ENCODE measurements at places on chromosomes 11 and 22.

DNA sequence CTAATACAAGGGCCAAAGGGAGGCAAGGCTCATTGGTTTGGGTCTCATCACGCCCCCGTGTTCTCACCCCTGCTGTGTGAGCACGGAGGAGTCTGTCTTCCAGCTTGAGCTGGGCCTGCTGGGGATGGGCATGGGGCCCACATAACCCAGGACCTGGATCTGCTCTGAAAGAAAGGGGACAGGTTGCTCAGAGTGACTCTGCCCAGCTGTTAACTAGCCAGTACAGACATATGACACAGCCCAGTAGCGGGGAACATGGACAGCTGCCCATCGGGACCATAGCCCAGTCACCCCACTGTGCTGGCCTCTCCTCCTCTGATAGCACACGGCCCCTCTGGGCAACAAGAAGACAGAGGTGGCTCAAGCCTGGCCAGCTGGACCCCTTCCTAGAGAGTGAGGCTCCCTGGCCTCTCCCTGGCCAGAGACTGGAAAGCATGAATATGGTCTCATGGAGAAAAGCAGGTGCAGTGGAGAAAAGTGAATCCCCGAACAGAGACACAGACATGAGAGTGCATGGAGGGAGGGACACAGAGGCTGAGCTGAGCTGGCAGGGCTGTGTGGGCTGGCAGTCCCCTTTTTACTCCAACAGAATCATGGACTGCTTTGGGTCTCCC lies 973.9 kb downstream of the BRD1 start:
- DNase-seq: no peak

DNA sequence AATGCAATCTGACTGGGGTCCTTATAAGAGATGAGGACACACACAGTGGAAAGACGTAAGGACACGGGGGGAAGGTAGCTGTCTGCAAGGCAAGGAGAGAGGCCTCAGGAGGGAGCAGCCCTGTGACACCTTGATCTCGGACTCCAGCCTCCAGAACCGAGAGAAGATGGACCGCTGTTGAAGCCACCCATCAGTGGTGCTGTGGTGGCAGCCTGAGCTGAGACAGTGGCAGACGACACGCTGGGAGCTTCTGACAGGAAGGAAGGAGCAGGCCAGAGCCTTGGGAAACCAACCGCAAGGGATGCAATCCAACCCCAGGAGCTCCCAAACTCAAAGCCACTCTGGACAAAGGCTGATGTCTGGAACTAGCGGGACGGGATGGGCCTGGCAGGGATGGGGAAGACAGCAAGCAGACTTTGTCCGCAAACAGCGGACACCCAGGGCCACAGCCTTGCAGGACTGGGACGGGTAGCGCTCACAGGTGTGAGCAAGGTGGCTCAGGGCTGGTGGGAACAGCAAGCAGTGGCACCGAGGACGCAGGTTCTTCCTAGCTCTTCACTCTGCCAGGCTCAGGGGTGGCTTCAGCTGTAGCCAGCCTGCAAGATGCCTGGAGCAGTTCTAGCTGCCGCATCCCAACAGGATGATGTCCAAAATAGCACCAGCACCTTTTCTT lies 10.9 kb downstream of the LTO1 start:
- no peak for DNase-seq

DNA sequence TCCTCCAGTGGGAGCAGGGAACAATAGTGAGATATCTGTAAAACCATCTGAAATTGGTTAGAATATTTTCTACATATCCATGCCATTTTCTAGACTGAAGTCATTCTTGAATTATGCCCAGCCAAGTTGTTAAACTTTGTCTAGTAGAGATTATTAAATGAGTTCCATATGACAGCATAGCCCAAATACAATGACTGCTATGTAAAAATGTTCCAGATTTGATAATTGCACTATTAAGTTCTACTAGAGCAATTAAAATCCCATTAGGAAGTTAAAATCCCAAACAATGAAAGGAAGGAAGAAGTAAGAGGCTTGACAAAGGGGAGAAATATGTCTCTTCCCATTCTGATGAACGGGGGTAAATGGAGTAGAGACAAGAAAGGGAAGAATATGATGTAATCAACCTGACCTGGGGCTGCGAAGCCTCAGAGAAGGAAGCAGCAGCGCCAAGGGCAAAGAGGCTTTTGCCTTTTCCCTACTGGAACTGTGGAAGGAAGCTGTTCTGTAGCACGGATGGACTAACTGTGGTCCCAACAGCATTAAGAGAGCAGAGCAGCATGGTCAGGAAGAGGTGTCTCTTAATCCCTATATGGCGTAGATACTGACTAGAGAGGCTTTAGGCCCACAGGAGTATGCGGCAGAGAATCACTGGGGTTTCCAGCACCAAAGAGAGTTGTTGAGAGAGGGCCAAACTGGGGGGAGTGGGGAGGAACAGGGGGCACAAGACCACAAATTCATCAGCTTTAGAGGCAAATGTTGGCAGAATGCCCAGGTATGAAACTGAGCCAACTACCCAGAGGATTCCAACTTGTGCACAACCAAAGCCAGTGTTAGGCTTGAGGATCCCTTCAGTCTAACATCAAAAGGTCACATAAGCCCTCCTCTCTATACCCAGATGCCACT lies 26.7 kb downstream of the RRP8 start:
- DNase-seq: no peak

DNA sequence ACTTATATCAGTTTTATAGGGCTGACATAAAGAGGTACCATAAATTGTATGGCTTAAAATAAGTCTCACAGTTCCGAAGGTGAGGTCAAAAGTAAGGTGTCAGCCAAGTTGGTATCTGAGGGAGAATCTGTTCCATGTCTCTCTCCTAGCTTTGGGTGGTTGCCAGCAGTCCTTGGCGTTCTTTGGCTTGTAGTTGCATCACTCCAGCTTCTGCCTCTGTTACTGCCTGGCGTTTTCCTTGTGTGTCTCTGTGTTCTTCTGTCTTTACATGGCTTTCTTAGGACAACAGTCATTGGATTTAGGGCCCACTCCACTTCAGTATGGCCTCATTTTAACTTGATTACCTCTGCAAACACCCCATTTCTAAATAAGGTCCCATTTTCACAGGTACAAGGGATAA lies 16.7 kb downstream of the MMP7 start:
- no peak for DNase-seq

GRCh38 chr11:68942095-68942620 lies 38.5 kb downstream of the IGHMBP2 start:
- DNase-seq: no peak

Measured in activated CD4-positive, CD25-positive, alpha-beta regulatory T cell (primary cell).